ENCODE measurements at places on chromosomes 5 and 9.

DNA sequence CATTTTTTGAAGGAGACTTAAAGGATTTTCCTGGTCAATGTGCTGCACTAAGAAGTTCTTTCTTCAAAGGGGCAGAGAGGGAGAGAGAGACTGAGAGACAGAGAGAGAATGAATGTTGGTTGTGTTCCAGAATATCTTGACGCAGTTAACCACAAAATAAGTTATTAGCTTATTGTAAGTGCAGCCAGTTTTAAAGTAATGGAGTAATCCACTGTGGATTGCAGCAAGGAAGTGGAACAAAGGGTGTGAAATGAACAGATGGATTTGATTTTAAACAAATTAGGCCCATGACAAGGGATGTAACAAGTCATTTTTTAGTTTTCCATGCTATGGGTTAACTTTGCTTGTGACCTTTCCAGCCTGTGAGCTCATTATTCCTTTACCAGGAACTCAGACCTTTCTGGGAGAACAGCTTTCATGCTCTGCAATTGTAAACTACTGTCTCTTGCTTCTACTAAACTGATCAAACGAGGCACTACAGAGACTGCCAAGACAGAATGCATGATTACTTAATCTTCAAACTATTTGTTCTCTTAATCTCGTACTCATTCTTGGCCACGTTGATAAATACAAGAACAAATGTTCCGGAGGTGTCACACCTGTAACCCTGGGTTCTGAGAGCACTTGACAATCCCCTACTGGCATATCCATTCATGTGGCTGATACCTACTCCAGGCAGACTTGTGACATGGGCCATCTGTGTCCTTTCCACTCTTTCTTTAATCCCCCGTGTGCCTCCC lies 131.1 kb downstream of the TLE1 start:
- no peak for DNase-seq

DNA sequence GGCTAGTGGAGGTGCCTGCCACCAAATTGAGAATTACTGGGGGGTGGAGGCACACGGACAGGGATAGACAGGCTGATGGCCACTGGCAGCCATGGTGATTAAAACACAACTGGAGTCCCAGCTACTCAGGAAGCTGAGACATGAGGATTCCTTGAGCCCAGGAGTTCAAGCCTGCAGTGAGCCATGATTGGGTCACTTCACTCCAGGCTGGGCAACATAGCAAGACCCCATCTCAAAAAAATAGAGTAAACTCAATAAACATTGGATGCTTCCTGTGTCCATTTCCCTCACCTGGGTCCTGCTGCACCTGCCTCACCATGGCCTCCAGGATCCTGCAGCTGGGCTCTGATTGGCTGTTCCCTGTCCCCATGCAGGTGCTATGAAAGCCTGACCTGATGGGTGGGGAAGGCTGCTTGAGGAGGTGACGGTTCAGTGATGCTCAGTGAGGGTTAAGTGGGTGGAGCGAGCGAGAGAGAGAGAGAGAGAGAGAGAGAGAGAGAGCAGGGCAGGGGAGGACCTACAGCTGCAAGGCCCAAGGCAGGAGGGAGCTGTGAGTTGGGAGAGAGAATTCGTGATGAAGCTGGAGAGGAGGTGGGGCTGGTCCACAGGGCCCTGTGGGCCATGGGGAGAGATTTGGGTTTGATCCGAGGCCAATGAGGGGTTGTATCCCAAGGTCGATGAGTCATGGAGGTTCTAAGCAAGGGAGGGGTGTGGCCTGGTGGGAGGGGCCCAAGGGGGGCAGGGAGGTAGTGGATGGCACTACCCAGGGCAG lies 36.7 kb upstream of the FUBP3 start:
- DNase-seq, result no peak

- DNase-seq, result no peak
Measured at GRCh38 chr5:178839319-178839704, 20.4 kb upstream of the ZNF354B start.

GRCh38 chr5:148939676-148940075 lies 113.3 kb downstream of the ADRB2 start:
- no peak for DNase-seq

DNA sequence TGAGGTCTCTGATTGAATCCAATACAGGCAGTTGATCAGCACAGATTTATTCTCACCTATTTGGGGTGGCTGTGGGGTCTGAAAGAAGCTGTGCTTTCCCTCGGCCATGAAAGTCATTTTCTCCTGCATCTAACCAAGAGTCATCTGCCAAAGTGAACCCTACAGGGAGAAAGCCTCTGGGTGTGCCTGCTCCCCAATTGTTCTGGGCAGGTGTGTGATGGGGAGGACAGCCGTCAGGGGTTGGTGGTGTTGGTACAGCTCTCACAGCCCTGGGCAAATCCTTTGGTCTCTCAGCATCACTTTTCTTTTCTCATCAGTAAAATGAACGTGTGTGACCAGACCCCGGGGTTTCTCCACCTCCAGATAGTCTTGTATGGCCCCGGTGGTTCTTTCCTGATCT lies 2.5 kb downstream of the PHF2 start:
- no peak for DNase-seq

Measured in NCI-H1436 treated with DMSO at 0.1 percent for 48 hours (cell line).